ENCODE measurements at places on chromosomes 1 and 21. TPM values are rescaled to one million over a fixed set of nuclear protein-coding genes. Genes with fewer than 3 reads are reported as not detected.

Gene BSND
- 0.07 TPM for total RNA-seq

Gene ZYG11A
- total RNA-seq = 0.96 TPM

Gene AIM2
- total RNA-seq = 3.1 TPM

Gene RNASEL
- 1.4 TPM for total RNA-seq

Gene ITLN2
- 17.5 TPM for total RNA-seq

Gene DNAJC6
- total RNA-seq = 14.0 TPM

Gene ST6GALNAC3
- 7.6 TPM for total RNA-seq

Gene STX12
- 23.3 TPM for total RNA-seq

Gene TNFRSF18
- 0.69 TPM for total RNA-seq

Gene MTR
- 28.5 TPM for total RNA-seq

DNA sequence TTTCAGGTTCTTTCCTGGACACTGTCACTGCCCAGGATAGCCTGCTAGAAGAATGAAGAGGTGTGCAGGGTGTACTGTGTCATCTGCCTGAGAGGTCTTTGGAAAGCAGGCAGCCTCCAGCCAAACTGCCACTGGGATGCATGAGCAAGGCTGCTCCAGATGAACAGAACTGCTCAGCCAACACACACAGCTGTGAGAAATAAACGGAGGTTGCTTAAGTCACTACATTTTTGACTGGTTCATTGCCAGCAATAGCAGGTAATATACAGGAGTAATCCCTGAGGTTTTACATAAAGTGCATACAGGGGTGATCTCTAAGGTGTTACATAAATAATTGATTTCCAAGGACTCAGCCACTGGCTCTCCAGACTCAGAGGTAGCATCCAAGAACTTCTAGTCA lies 516.9 kb downstream of the BRINP3 start:
- no peak for DNase-seq

- DNase-seq = no peak
Measured at GRCh38 chr1:77987919-77988318, 9.0 kb upstream of the FUBP1 start.

DNA sequence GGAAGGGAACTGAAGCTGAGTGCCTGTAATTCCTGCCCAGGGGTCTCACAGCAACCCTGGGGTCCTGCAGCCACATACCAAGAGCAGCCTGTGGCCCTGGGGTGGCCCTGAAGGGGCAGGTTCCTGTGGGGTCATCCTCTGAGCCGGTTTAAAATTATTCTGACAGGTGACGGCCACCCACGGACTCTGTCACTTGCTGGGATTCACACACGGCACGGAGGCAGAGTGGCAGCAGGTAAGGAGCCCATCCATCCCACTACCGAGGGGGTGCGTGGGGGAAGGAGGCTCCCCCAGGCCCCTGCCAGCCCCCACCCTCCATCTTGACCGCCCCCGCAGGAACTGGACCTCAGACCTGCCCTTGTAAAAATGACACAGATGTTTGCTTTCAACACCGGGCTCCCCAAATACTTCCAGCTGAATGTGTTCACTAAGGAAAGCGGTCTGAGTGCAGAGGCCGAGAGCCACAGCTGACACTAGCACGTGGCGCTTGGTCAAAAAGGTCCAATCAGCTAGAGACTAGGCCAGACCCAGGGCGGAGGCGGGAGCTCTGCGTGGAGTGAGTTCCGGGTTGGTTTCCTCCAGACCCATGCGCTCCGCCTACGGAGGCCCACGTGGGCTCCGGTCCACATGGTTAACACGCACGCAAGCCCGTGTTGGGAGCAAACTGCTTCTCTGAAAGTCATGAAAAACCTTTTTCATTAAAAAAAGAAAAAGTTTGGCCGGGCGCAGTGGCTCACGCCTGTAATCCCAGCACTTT lies 10.0 kb downstream of the YBEY start:
- peak; percentile 73 for DNase-seq

GRCh38 chr1:157044326-157044725 lies 1.2 kb downstream of the ARHGEF11 start:
- no peak for DNase-seq

- no peak for DNase-seq
Measured at GRCh38 chr1:91680556-91681155, 180.0 kb downstream of the CDC7 start.

DNA sequence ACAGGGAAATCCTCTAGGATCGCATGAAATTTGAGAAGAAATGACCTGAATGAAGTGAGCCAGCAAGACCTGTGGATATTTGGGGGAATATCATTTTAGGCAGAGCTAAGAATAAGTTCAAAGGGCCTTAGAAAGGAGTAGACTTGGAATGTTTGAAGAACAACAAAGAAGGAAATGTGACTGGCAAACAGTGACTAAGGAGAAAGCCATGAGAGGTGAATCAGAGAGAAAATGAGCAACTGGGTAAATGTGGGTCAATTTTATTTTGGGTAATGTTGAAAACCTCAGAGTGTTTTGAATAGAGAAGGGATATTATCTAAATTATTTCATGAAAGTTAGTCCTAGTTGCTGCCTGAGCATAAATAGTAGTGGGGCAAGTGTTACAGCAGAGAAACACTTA lies 672.8 kb downstream of the LMO4 start:
- DNase-seq = no peak

DNA sequence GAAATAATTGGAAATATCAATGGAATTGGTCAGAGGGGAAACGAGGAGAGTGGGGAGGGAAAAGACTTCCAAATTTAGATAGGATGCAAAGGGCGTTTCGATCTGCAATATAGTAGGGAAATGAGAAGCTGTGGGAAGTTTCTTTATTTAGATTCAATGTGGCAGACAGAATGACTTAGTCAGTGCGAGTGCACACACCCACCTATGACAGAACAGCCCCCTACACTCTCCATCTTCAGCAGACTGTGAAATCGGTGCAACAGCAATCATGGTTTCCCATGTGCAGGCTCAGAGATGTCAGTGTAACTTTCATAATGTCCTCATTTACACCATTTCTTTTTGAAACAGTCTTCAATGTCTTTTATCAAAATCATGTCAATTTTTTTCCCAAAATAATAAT lies 46.0 kb downstream of the DIP2A start:
- DNase-seq = no peak

- DNase-seq = no peak
Measured at GRCh38 chr1:66767626-66768025, 15.4 kb downstream of the DYNLT5 start.

DNA sequence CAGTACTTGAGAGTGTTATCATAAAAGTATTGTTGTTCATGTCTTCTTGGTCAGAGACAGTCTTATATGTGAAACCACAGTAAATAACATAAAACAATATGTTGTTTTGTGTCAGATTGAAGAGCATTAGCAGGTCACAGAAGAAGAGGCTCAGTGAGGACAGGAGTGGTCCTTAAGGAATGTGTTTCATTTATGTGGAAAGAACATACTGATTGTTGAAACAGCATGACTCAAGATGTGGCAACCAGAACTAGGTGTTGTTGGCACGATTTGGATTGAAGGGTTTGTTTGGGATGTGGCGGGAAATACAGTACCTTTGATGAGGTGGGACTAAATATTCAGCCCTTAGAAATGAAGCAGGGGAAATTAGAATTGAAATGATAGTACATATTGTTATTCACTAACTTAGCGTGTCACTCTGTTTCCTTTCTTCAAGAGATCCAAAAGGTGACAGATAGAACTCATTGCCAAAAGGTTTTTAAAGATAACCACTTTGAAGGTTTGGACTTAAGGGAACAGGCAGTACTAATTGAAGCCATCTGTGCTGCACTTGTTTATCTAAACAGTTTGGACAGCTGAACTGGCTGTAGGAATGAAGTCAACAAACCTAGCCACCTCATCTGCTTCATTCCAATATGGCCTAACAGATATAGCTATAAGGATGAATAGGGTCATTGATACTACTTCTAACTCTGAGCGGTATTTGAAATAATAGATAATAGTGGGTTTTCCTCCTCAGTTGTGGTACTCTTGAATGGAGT lies 14.4 kb downstream of the RALGPS2 start:
- DNase-seq = no peak

DNA sequence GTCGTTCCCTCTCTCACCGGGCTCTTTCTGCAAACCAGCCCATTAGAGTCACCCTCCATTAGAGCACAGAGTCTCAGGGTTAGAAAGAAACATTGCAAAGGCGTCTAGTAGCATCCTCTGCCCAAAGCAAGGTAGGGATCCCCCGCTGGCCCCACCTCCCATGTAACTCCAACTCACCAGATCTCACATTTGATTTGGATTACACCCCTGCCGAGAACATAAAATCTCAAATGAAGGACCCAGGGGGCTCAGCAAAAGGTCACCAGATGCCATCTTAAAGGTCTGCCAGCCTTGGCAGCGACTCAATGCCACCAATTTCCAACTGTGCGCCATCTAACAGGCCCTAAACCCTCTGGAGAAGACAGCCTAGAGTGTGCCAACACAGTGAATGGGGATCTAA lies 14.1 kb downstream of the C1orf87 start:
- no peak for DNase-seq

DNA sequence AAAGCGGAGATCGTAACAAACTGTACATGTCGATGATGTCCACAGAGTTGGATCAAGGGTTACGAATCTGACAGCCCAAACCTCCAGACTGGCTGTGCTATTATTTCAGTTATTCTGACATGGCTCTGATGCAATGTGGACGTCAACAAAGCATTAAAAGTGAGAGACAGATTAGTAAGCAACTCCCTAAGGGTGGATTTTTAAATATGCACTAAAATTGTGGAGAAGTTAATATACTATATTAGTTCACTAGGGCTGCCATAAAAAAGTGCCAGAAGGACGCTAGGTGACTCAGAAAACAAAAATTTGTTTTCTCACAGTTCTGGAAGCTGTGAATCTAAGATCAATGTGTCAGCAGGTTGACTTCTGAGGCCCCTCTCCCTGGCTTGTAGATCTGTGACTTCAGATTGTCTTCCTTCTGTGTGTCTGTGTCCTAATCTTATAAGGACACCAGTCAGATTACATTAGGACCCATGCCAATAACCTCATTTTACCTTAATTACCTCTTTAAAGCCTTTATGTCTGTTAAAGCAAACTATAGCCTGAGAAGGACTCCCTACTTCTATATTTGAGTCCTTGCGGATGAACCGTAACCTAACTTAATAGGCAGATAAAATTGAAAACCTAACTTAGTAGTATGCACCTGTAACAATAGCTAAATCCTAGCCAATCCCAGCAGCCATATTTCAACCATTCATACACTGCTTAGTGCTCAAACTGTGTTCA lies 66.0 kb upstream of the BACH1 start:
- DNase-seq = no peak

DNA sequence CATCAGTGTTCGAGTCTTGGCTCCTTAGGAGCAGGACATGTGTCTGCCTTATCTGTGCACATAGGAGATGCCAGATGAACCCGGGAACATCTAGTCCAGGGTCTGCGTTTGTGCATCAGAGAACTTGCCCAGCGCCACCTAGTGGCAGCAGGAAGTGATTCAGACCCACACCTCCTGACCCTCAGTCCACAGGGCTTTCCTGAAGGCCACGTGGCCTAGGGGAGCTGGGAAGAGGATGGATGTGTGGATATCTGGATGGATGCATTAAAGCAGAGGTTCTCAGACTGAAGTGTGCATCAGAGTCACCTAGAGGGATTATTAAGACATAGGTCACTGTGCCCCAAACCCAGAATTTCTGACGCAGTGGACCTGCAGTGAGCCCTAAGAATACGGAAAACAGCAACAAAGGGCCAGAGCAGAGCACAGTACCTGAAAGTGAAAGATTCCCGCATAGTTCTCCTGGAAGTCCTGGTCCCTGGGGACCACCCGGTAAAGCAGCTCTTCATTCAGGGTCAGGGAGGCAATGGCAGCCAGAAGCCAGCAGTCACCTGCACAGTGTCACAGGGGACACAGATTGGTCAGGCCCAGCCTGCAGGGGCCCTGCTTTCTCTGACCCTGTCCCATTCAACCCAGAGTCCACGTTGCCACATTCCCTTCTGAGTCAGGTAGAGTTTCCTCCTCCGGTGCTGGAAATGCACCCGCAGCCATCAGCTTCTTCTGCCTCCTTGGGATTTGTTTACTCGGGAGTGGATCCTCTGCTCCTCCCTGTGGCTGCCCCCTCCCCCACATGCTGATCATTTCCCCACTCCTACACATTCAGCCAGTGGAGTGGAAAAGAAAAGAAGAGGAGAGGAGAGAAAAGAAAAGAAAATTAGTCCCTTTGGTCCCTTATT lies 37.0 kb downstream of the CAPN8 start:
- peak; percentile 87 for DNase-seq

- DNase-seq = no peak
Measured at GRCh38 chr1:214643030-214643429, 40.0 kb downstream of the CENPF start.

DNA sequence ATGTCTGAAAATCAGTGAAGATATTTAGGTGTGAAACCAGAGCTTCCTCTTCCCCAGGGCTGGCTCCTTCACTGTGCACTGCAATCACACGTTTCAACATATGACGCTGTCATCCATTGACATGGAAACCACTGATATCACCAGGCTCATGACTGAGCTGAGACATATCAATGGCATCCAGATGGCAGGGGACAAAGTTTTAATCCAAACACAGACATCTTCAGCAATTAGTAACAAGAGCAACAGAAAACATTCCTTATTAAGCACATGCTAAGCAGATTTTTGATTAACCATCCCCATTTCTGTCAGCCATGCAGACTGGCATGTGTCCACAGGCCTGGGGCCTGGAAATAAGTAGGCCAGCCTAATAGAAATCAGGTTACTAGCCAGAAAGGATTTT lies 108.0 kb upstream of the ADAR start:
- no peak for DNase-seq

- DNase-seq = peak; percentile 65
Measured at GRCh38 chr1:237043846-237044636, 2.1 kb downstream of the RYR2 start.

- DNase-seq = no peak
Measured at GRCh38 chr1:164905869-164906268, 346.9 kb downstream of the PBX1 start.

DNA sequence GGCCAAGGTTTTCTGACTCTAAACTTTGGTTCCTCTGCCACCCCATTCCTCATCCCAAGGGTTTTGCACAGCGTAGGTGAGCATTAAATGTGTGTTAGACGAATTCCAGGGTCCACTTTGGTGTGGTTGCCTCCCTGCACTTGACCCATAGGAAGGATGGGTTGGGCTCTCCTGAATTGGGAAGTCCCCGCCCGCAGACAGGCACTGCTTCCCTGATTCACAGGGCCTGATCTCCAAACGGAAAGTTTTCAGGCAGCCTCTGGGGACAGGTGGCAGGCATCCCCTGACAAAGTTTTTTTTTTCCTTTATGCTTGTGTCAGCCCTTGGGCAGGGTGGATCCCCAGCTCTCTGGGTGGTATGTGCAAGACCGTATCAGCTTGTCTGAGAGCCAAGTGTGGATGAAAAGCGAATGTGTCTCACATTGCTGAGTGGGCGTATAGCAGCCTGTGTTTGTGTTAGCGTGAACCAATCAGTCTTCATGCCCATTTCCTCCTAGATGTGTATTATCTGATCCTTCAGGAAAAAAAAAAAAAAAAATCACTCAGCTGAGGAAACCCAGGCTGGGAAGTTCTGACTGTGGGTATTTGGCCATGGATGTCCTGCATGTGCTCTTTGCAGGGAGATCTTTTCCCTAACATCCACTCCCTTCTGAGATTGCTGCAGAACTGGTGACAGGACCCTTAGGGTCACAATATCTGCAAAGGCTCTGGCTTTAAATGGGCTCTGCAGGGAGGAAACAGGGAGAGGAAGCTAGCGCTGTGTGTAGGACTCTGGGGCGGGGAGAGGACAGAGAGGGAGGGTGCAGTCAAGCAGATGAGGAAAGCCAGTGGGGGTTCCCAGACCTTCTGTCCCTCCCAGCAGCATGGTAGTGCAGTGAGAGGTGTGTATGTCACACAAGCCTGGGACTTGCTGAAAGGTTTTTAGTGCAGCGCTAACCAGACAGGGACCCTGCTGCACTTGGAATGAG lies 42.2 kb upstream of the TRABD2B start:
- DNase-seq = peak; percentile 60

Measured in endodermal cell (in vitro differentiated cells).